ENCODE measurements at places on chromosomes 16 and 17.

GRCh38 chr17:58531122-58531521 is 16.7 kb upstream of the MTMR4 start:
- DNase-seq, result no peak

- DNase-seq, result no peak
Observed at GRCh38 chr16:87679593-87680271, 77.4 kb downstream of the JPH3 start.

DNA sequence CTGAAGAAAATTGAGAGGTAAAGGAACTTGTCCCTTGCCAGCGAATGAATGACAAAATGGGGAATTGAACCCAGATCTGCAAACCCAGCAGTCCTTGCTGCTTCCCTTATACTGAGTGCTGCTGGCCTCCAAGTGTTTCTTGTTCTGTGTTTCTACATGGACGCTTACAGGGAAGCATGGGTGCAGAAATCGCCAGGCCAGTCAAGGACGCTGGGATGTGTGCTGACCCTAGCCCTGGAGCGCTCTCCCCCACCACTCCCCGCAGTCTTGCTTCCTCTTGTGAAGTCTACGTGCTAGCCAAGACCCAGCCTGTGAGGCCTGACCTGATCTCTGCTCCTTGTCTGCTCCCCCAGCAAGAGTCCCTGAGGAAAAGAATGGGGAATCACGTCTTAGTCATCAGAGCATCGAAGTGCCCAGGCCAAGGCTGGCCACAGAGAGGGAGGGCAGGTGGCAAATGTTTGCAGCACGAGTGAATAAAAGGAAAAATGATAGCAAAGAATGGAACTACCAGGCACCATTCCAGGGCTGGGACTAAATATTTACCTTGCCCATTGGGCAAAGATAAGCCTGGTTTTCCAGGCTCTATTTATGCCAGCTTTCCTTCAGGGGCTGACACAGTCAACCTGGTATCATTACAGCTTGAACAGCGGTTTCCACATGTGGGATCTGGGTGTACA is 17.4 kb downstream of the CA4 start:
- DNase-seq, result no peak

- DNase-seq, result no peak
Observed at GRCh38 chr16:144797-145252, 6.4 kb upstream of the NPRL3 start.

DNA sequence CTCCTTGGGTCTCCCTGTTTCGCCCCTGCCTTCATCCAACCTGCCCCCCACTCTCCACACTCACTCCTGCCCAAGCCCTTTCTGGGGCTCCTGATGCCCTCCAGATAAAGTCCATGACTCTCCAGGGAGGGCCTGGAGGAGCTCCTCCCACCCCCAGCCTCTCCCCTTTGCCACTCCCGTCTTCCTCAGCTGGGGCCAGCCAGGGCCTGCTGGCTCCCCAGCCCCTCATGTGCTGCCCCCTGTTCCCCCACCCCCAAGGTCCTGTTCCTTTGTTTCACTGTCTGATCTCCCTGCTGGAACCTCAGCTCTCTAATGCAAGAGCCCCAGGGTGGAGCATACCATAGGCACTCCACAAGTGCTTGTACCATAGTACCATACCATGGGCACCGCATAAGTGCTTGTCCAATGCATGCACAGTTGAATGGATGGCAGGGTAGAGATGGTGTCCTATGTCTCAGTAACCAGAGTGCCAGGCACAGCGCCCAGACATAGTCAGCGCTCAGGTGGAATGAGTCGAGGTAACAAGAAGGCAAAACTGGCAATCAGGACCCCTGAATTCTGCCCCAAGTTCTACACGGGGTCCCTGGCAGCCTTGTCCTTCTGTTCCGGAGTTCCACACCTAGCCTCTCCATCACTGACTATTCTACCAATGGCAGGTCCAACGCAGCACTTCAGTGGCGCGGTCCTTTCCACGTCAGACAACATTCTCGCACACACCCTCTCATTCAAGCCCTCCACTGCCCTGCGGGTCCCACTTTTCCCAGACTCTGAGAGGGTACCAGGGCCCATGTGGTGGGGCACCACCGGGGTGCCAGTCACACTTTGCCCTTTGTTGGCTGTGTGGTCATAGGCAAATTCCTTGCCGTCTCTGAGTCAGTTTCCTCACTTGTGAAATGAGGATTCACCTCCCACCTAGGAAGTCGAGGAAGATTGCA is 1.4 kb downstream of the PLCD3 start:
- DNase-seq, result no peak

DNA sequence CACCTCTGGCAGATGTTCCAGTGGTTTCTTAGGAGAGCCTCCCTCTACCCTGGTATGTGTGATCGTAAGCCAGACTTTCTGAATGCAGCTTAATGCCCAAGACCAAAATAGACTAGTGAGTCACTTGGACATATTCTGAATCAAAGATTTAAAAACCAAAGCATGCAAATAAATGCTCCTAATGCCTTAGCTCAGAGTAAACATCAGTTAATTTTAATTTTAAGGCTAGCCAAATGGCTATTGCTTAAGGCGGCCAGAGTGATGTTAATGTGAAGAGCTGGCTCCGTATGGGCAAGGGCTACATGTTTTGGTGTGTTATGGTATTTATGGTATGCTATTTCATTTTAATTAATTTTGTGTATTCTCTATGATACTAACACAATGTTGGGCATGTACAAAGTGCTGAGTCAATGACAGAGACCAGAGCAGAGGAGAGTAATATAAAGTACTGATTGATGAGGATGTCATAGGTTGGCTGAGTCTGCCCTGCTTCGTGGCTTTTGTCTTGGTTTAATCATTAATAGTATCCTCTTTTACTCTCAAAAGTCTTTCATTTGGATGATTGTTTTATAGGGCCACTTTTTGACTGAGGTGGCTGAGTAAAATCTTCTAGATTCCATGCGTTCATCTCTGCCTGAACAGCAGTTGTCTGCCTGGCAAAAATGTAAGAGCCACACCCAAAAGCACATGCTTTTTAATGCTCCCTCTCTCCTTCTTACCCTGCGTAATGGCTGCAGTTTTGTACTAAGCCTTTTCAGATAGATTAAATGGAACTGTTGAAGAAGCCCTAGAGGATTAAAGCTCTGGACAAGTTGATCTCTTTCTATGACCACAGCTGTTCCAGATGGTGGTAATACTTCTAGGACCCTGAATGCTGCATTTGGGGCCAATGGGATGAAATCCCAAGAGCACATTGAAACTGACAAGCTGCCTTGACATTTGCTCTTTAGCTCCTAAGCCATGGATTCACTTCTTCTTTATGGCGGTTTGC is 59.6 kb downstream of the MAP2K6 start:
- DNase-seq, result no peak

- no peak for DNase-seq
Observed at GRCh38 chr16:84406006-84406963, 37.9 kb downstream of the ATP2C2 start.

DNA sequence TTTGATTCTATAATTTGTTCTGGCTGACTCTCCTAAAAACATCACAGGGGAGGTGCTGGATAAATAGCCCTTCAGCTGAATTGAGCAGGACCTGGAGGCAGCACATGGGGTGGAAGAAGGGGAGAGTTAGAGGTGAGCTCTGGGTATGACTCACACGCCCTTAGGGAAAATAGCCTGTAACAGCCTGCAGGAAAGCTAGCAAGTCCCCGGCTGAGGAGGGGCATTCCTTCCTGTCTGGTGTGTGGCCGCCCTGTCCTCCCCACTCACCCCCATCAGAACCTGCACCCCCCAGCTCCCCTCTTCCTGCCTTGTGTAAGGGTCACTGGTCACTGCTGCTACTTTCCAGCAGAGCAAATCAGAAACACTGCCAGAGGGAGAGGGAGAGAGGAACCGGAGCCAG is 187.4 kb downstream of the C16orf95 start:
- no peak for DNase-seq

- DNase-seq, result no peak
Observed at GRCh38 chr17:4896332-4897197, 2.8 kb upstream of the C17orf107 start.

DNA sequence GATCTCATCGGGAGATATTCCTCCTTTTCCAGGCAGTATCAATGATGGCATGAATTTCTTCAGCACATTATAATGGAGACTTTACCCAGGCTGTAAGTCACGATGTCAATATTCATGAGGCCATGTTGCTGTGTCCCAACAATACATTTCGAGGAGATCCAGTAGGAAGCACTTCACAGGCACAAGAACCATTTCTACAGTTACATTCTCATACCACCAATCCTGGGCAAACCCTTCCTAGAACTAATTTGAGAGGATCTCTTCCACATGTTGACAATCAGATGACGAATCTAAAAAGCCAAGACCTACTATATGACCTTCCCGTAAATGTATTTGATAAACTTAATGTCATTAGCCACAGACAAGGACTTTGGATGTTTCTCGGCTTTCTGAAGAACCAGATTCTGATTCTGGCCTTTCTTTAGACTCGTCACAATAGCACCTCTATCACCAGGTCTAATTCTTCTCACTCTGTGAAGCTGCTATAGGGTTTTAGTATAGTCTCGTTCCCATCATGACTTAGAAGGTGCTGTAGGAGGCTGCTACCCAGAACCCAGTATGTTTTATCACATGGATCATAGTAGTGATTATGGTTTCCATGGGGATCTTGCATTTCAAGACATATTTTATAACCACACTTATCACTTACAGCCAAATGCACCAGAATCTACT is 40.2 kb downstream of the C16orf87 start:
- no peak for DNase-seq

DNA sequence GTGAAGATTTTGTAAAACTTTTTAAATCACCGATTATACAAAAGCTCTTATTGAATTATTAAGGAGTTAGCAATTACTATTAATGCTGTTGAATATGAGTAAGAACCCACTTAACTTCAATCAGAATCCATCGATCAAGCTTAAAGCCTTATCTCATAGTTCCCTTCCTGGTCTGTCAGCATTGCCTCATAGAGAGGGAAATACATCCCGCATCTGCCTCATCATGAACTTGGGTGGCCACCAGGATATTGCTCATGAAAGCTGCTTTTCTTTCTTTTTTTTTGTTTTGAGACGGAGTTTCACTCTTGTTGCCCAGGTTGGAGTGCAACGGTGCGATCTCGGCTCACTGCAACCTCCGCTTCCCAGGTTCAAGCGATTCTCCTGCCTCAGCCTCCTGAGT is 66.7 kb downstream of the PIGL start:
- DNase-seq, result no peak

DNA sequence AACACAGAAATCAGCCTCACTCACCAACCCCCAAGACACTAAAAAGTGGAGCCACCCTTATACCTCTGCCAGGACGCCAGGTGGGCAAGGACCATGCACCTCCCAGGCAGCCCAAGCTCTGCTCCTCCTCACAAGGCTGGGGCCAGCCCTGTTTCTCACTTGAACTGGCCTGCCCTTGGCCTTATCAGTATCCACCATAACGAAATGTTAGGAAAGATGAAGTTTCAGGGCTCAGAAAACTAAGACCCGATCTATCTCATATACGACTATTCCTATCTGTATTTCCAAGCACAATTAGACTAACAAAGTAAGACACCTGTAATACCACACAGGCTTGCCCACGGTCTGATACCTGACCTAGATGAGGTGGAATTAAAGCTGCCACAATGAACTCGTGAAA is 6.9 kb downstream of the FBXO31 start:
- no peak for DNase-seq

DNA sequence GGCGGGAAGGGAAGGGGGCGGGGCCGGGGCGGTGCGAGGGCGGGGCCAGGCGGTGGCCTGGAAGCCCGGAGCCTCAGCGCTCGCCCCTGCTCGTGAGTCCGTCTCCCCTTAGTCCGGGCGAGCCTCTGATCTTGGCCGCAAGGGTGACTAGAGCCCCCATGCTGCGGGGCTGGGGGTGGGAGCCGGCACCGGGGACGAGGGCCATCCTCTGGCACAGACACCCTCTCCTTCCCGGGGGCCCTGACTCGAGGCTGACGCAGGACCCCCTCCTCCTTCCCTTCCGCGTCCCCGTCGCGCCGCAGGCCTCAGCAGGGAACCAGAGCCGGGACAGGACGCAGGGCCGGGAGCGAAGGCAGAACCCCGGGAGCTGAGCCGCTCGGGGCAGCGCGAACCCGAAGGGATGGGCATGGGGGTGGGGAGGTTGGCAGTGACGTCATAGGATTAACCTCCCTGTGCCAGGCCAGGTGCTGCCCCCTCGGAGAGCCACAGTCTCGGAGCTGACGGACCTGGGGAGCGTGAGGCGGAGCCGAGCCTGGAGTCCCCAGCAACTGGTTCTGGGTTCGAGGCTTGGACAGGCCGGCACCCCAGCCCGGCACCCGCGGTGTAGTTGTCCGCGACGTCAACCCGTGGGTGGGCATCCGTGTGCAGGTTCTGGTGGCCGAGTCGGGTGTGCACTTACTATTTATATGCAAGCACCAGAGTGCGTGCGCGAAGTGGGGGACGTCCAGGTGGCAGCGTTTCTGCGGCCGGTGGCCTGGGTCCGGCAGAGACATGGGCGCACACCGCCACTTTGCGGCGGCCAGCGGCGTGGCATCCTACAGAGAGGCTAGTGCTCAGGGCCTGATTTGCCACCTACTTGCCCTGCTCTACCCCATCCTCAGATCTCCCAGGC is 503 bp upstream of the PLCD3 start:
- DNase-seq, result peak; percentile 73

DNA sequence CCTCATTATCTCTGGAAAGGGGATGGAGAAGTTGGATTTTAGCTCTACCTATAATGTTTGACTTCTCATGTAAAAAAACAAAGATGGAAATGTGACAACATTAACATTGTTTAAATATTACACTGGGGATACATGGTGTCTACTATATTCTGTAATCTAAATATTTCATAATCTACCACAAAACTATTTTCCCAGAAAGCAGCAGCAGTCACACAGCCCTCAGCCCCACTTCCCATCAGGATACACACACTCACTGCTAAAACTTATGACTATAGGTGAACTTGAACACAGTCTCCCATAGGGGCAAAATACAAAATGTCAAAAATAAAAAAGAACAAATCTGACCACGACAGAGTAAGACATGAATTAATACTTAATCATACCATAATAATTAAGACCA is 95.7 kb downstream of the KANSL1 start:
- no peak for DNase-seq

DNA sequence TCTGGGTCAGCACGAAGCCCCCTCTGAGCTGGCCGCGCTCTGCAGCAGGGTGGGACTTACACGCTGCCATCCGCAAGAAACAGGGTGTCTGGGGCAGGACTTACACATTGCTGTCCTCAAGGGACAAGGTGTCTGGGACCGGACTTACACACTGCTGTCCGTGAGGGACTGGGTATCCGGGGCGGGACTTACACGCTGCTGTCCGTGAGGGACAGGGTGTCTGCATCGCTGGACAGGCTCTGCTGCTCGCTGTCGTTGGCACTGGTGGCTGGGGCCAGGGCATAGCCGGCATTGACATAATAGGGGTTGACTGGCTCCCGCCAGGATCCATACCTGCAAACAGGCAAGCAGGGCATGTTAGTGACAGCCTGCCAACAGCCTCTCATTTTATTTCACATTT is 31.4 kb downstream of the PDIA2 start:
- DNase-seq, result no peak

DNA sequence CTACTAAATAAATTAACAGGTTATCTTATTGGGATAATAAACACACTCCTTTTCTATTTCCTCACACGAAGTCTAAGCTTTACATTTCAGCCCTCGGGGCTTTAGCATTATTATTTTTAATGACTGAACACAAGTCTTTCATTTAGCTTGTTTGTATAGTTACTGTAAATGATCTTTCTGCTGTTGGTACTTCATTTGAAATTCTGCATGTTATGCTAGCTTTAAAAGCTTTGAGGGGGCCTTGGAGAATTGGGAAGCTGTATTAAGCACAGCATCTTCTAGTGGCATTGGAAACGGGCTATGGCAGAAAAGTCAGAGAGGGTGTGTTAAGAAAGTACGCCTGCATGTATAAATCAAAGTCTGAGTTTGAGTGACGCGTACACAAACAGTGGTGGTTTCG is 243.7 kb downstream of the FTO start:
- DNase-seq, result no peak

Measured in CD4-positive, alpha-beta T cell treated with Interleukin-1 beta for 1 hour (primary cell).